Endothelial cell (in vitro differentiated cells): ENCODE measurements at places on chromosomes 5 and 9. TPM values are rescaled to one million over a fixed set of nuclear protein-coding genes. Genes with fewer than 3 reads are reported as not detected.

DMRT3 gene
- not detected for total RNA-seq

SAPCD2 gene
- 1.0 TPM for total RNA-seq

GRCh38 chr9:77575785-77576184 is 72.3 kb downstream of the GNA14 start:
- no peaks in the 10 kb centered on the region for H3K36me3 ChIP-seq
- no peak overlapping the region for H3K27ac ChIP-seq

- DNase-seq: no peak
- no peak overlapping the region for H3K4me3 ChIP-seq
- peaks cover 26% of the 10 kb centered on the region for H3K4me1 ChIP-seq
Observed at GRCh38 chr5:112974901-112975300, 1.7 kb upstream of the DCP2 start.

- H3K36me3 ChIP-seq: no peaks in the 10 kb centered on the region
- H3K4me1 ChIP-seq: peaks cover 35% of the 10 kb centered on the region
- DNase-seq: no peak
- H3K27me3 ChIP-seq: no peaks in the 10 kb centered on the region
Observed at GRCh38 chr5:139571966-139572365, 10.8 kb downstream of the UBE2D2 start.

- no peak for DNase-seq
- H3K27ac ChIP-seq: no peak overlapping the region
- peaks cover 14% of the 10 kb centered on the region for H3K4me1 ChIP-seq
- H3K27me3 ChIP-seq: peaks cover 1% of the 10 kb centered on the region
Observed at GRCh38 chr9:111957856-111958631, 61.4 kb downstream of the UGCG start.

- DNase-seq: no peak
- H3K4me3 ChIP-seq: no peak overlapping the region
- peaks cover 5% of the 10 kb centered on the region for H3K4me1 ChIP-seq
- peaks cover 2% of the 10 kb centered on the region for H3K27me3 ChIP-seq
Observed at GRCh38 chr5:57986761-57987341, 473.0 kb downstream of the PLK2 start.

DNA sequence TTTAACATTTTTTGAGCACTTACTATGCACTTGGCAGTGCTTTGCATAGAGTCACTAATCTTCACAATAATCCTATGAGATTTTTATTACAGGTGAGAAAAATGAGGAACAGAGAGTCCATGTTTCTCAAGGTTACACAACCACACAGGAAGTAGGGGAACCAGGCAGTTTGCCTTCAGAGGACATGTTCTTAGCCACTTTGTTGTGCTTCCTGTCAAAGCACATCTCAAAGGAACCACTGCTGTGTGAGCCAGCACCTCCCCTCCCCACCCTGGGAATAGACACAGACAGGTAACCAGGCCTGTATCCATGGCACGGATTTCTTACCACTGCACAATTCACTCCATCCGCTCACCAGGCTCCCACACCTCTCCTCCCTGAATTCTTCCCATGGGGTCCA is 6.3 kb upstream of the DNAJB5 start:
- no peaks in the 10 kb centered on the region for H3K36me3 ChIP-seq
- H3K27me3 ChIP-seq: peaks cover 6% of the 10 kb centered on the region
- no peak overlapping the region for H3K4me3 ChIP-seq

- H3K4me1 ChIP-seq: no peaks in the 10 kb centered on the region
- H3K27me3 ChIP-seq: no peaks in the 10 kb centered on the region
- no peak overlapping the region for H3K4me3 ChIP-seq
- H3K27ac ChIP-seq: no peak overlapping the region
Observed at GRCh38 chr5:100165309-100165708, 369.9 kb upstream of the FAM174A start.

MTMR12 gene
- total RNA-seq: 39.4 TPM
